ENCODE measurements at places on chromosomes 3 and 15. TPM values are rescaled to one million over a fixed set of nuclear protein-coding genes. Genes with fewer than 3 reads are reported as not detected.
A peak's percentile ranks its signal among the peaks of the same experiment; 100 is the strongest.

DNA sequence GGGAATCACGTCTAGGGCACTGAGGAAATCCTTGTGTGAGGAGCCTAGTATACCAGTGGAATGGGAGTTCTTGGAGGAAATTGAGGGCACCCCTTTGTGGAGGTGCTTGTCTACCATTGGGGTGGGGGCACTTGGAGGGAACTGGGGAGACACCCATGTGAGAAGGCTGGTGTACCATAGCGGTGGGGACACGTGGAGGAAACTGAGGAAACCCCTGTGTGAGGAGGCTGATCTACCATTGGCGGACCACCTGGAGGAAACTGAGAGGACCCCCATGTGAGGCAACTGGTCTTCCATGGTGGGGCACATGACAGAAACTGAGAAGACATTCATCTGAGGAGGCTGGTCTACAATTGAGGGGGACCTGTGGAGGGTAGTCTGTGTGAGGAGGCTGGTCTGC is 164.5 kb downstream of the FBLN2 start:
- H3K4me1 ChIP-seq: no peaks in the 10 kb centered on the region
- H3K4me3 ChIP-seq: no peak overlapping the region
- H3K27ac ChIP-seq: no peak overlapping the region
- H3K36me3 ChIP-seq: no peaks in the 10 kb centered on the region

DNA sequence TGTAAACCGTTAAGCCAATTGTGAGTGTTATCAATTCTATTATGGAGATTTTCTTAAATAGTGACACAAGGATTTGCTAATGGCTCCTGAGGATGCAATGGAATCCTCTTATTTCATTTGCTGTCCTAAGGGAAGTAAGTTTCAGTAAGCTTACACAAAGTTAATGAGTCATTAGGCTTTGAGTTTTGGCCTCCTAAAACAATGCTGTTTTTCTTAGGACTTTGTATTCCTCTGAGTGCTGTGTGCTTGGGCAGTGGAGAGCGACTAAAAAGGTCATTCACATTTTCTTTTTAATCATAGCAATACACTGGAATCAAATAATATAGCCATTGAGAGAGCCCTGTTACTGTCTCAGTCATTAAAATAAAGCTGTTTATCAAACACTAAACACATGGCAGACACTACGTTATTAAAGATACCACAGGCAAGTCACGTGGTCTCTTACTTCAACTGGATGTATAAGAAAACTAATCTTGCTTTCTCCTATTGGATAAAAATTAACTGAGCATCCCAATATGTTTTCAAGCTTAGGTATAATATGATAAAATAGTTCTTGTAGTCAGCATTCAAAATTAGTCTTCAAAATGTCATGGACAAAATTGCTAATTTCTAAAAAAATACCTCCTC is 290.8 kb downstream of the NLGN1 start:
- no peaks in the 10 kb centered on the region for H3K4me1 ChIP-seq
- H3K36me3 ChIP-seq: no peaks in the 10 kb centered on the region
- no peak overlapping the region for H3K4me3 ChIP-seq

DNA sequence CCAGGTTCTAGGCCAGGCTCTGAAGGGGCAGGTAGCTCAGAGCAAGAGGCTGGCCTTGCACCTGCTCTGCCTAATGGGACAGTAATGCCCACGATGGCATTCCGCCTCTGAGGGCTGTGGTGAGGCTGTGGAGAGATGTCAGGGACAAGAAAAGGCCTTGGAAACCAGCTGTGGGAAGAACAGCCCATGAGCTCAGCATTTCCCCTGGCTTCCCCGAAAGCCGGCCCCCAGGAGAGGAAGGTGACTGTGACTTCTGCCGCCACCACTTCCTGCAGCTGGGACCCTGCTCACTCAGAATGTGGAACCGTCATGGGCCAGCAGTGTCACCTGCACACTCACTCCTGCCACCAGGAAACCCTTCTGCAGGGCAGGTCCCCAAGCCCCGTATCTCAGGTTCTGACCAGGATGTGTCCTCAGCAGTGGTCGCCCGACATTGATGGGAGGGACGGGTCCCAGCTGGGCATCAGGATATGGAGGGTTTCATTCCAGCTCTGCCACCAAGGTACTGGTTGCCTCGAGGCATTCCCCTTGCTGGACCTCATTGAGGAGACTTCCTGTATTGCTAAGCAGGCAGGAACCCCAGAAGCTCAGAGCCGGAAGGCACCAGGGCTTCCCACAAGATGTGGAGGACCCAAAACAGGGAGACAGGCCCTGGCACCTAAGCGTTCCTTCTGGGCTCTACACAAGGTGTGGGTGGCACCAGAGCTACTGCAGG is 30.7 kb downstream of the SEMA7A start:
- H3K36me3 ChIP-seq: no peaks in the 10 kb centered on the region
- H3K27ac ChIP-seq: no peak overlapping the region
- no peak overlapping the region for H3K4me3 ChIP-seq

Gene ESYT3
- 1.0 TPM for total RNA-seq

- no peak overlapping the region for H3K4me3 ChIP-seq
- no peak for DNase-seq
- H3K27me3 ChIP-seq: no peaks in the 10 kb centered on the region
- H3K27ac ChIP-seq: peak overlapping the region; percentile 72
Measured at GRCh38 chr15:85597155-85597815, 197.4 kb downstream of the KLHL25 start.

Data from left ventricle myocardium inferior (tissue), 1 donor.